ENCODE measurements at places on chromosomes 7 and 10. TPM values are rescaled to one million over a fixed set of nuclear protein-coding genes. Genes with fewer than 3 reads are reported as not detected.

DNA sequence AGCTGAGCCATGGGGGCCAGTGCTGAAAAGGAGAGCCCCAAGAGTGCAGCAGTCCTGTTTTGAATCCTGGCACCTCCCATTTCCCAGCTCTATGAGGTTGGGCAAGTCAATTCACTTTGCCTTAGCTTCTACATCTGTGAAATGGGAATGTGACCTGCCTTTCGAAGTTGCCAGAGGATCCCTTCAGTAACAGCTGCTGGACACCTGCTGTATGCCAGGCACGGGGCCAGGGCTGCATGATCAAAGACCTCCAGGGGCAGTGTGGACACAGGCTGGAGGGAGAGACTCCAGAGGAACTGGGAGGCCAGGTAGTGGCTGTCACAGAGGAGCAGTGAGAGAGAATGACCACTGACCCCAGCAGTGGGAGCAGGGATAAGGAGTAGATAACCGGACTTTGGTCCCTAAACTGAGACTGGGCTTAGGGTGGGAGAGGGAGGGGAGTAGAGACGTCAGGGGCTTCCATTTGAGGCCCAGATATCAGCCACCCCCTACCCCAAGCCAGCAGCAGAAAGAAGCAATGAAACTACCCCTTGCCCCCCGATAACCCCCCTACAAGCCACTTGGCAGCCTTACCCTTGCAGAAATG lies 45.2 kb downstream of the SRRM3 start:
- no peak overlapping the region for H3K4me3 ChIP-seq
- no peaks in the 10 kb centered on the region for H3K36me3 ChIP-seq
- no peaks in the 10 kb centered on the region for H3K4me1 ChIP-seq
- no peak for DNase-seq
- H3K27ac ChIP-seq, result no peak overlapping the region

GRCh38 chr7:122018032-122018431 lies 126.0 kb downstream of the AASS start:
- H3K4me1 ChIP-seq, result no peaks in the 10 kb centered on the region
- no peaks in the 10 kb centered on the region for H3K36me3 ChIP-seq
- H3K4me3 ChIP-seq, result no peak overlapping the region

DNA sequence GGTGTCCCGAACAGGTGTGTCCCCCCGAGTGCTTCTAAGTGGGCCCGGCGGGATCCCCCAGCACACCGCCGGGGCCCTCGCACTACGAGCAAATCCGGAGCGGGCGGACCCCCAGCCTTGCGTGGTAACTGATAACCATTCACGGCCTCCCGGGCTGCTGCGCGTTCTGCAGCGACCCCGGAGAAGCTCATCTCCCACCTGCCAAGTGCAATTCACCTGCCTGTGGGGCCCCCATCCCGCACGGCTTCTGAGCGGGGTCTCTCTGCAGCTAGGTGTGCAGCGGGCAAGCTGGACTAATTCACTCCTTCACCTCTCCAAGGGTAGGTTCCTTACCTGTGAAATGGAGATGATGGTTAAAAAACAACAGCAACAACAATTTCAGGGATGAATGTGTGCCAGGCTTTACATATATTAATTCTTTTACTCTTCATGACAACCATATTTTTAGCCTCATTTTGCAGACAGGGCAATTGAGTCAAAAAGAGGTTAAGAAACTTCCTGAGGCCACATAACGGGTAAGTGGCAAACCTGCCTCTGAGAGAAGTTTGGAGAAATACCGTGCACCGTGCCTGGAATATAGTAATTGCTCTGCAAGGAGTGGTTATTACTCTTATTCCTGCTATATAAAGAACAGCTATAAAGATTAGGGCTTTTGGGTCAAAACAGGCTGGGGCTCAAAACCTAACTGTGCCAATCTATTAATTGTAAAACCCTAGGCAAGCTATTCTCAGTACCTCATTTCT lies 652 bp upstream of the PODXL start:
- peak overlapping the region; percentile 69 for H3K4me3 ChIP-seq
- no peaks in the 10 kb centered on the region for H3K36me3 ChIP-seq
- H3K4me1 ChIP-seq, result peaks cover 29% of the 10 kb centered on the region
- H3K27ac ChIP-seq, result peak overlapping the region; percentile 61

- no peaks in the 10 kb centered on the region for H3K4me1 ChIP-seq
- no peaks in the 10 kb centered on the region for H3K36me3 ChIP-seq
- no peak overlapping the region for H3K4me3 ChIP-seq
- no peak for DNase-seq
These were observed 28.5 kb downstream of the NRCAM start for GRCh38 chr7:108427766-108428165.

GRCh38 chr7:12415072-12415471 lies 11.4 kb upstream of the VWDE start:
- no peak overlapping the region for H3K4me3 ChIP-seq
- H3K4me1 ChIP-seq, result no peaks in the 10 kb centered on the region
- no peaks in the 10 kb centered on the region for H3K36me3 ChIP-seq
- H3K27me3 ChIP-seq, result no peaks in the 10 kb centered on the region

- H3K27ac ChIP-seq, result peak overlapping the region; percentile 100
- DNase-seq, result no peak
- H3K4me3 ChIP-seq, result no peak overlapping the region
- H3K27me3 ChIP-seq, result no peaks in the 10 kb centered on the region
- H3K4me1 ChIP-seq, result peaks cover 72% of the 10 kb centered on the region
These were observed 128.5 kb downstream of the TACC2 start for GRCh38 chr10:122117475-122117874.

GRCh38 chr7:135956393-135956792 lies 20.8 kb downstream of the MTPN start:
- no peak overlapping the region for H3K27ac ChIP-seq
- H3K4me3 ChIP-seq, result no peak overlapping the region
- no peaks in the 10 kb centered on the region for H3K36me3 ChIP-seq
- no peak for DNase-seq
- no peaks in the 10 kb centered on the region for H3K27me3 ChIP-seq

The AZGP1 gene
- total RNA-seq, result 2.5 TPM

DNA sequence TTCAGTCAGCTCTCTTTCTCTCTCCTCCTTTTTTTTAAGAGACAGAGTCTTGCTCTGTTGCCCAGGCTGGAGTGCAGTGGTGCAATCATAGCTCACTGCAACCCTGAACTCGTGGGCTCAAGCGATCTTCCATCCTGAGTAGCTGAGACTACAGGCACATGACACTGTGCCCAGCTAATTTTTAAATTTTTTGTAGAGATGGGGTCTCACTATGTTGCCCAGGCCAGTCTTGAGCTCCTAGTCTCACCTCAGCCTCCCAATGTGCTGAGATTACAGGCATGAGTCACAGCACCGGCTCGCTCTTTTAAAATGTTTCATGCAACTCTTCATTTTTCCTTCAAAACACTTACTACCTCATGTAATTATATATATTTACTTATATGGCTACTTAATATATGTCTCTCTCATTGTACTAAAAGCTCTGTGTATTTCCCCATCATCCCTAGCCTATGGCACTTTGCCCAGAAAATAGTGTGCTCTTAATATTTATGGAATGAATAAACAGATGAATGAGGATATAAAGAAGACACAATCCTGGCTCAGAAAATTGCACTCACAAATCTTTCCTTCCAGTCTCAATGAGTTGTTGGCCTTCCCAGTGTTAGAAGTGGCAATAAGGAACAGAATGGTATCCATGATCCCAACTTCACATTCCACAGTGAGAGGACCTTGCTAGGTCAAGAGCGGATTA lies 33.9 kb downstream of the EBLN1 start:
- no peak overlapping the region for H3K4me3 ChIP-seq
- no peaks in the 10 kb centered on the region for H3K36me3 ChIP-seq
- no peak for DNase-seq
- H3K4me1 ChIP-seq, result peaks cover 13% of the 10 kb centered on the region

- no peaks in the 10 kb centered on the region for H3K27me3 ChIP-seq
- peak overlapping the region; percentile 95 for H3K27ac ChIP-seq
- no peaks in the 10 kb centered on the region for H3K36me3 ChIP-seq
- peaks cover 37% of the 10 kb centered on the region for H3K4me1 ChIP-seq
- no peak for DNase-seq
These were observed 24.3 kb upstream of the ITGB1 start for GRCh38 chr10:32982293-32982709.

GRCh38 chr10:72702868-72703581 lies 11.1 kb downstream of the MCU start:
- H3K4me3 ChIP-seq, result no peak overlapping the region
- H3K27ac ChIP-seq, result no peak overlapping the region
- DNase-seq, result no peak
- H3K36me3 ChIP-seq, result no peaks in the 10 kb centered on the region

- no peak overlapping the region for H3K27ac ChIP-seq
- H3K36me3 ChIP-seq, result no peaks in the 10 kb centered on the region
- no peak overlapping the region for H3K4me3 ChIP-seq
- DNase-seq, result no peak
- peaks cover 16% of the 10 kb centered on the region for H3K27me3 ChIP-seq
- H3K4me1 ChIP-seq, result no peaks in the 10 kb centered on the region
These were observed 62.5 kb downstream of the TMEM130 start for GRCh38 chr7:98807068-98808048.

- no peak for DNase-seq
- no peak overlapping the region for H3K27ac ChIP-seq
- H3K27me3 ChIP-seq, result no peaks in the 10 kb centered on the region
These were observed 465.8 kb downstream of the ARL4A start for GRCh38 chr7:13153266-13153665.

DNA sequence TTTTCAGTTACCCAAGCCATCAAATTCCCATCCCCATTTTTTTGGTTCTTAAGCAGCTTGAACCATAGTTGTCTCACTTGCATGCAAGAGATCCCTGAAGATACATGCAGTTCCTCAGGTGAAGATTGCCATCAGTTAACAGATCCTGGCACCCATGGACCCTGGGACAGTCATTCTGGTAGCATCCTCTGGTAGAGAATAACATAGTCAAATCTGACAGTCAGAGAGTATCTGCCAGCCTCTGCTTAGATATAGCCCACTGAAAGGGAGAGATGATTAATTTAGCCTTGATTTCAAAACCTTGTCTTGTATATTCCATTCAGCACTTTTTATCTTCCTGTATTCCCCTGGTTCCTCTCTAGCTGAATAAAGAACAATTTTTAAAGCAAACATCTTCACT lies 280.4 kb downstream of the KCNMA1 start:
- no peak overlapping the region for H3K4me3 ChIP-seq
- no peak overlapping the region for H3K27ac ChIP-seq
- no peaks in the 10 kb centered on the region for H3K36me3 ChIP-seq
- no peaks in the 10 kb centered on the region for H3K27me3 ChIP-seq
- H3K4me1 ChIP-seq, result no peaks in the 10 kb centered on the region

- peaks cover 21% of the 10 kb centered on the region for H3K4me1 ChIP-seq
- no peaks in the 10 kb centered on the region for H3K36me3 ChIP-seq
- H3K27ac ChIP-seq, result no peak overlapping the region
- no peaks in the 10 kb centered on the region for H3K27me3 ChIP-seq
- no peak for DNase-seq
These were observed 76.0 kb upstream of the ARMC3 start for GRCh38 chr10:22851865-22852239.

The ARHGAP22 gene
- total RNA-seq, result 3.4 TPM

The ANKRD22 gene
- not detected for total RNA-seq

GRCh38 chr10:5466451-5467206 lies 32.7 kb downstream of the CALML5 start:
- no peaks in the 10 kb centered on the region for H3K36me3 ChIP-seq
- peak; percentile 90 for DNase-seq
- H3K4me3 ChIP-seq, result no peak overlapping the region
- H3K27ac ChIP-seq, result peak overlapping the region; percentile 75

GRCh38 chr7:98234429-98235147 lies 17.4 kb downstream of the TECPR1 start:
- peaks cover 87% of the 10 kb centered on the region for H3K36me3 ChIP-seq
- H3K4me3 ChIP-seq, result no peak overlapping the region
- DNase-seq, result no peak
- H3K4me1 ChIP-seq, result no peaks in the 10 kb centered on the region

- no peaks in the 10 kb centered on the region for H3K27me3 ChIP-seq
- peak overlapping the region; percentile 56 for H3K4me3 ChIP-seq
- DNase-seq, result no peak
- peaks cover 29% of the 10 kb centered on the region for H3K4me1 ChIP-seq
- peak overlapping the region; percentile 81 for H3K27ac ChIP-seq
These were observed 257.1 kb downstream of the CAMK1D start for GRCh38 chr10:12606461-12606860.

The AQP1 gene
- total RNA-seq, result 578 TPM

The CYP3A7 gene
- not detected for total RNA-seq

The SPDYE2B gene
- total RNA-seq, result not detected

DNA sequence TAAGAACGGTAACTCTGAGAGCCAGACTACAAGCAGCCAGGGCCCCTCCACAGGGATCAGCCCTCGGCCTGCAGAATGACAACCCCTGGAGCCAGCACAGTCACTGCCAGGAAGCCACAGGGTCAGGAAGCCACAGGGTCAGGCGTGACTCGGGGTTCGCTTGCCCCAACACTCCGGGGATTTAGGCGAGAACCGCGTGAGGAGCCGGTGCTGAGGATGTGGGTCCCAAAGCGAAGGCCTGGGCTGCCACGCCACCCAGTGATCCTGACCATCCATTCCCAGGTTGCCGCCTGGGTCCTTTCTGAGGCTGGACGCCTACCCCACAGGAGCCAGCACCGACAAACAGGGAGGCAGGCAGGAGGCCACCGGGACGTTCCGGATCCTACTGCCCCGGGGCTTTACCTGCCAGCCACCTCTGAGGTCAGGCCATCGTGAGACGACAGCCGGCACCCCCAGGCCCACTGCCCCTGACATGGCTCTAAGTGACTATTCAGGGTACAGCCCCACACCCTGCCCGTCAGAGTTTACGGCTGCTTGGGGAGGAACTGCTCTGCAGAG lies 228.6 kb downstream of the ELFN1 start:
- H3K27me3 ChIP-seq, result no peaks in the 10 kb centered on the region
- H3K36me3 ChIP-seq, result no peaks in the 10 kb centered on the region
- no peak overlapping the region for H3K4me3 ChIP-seq
- peaks cover 10% of the 10 kb centered on the region for H3K4me1 ChIP-seq
- H3K27ac ChIP-seq, result no peak overlapping the region

DNA sequence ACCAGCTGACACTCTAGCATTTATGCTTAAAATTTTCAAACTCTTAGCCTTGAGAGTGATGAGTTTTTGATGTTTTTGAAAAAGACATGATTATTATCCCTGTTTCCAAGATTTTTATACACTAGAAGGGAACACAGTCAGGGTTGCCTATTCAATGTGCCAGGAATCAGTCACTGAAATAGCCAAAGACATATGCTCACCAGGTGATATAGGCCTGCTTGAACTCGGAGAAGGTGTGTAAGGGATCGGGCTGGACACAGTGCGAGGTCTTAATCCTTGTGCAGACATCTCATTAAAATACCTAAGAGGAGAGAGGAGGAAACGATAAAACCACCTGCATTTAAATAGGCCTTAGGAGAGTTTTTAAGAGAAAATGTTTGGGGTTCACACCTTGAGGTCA lies 51.0 kb upstream of the MRLN start:
- no peak overlapping the region for H3K4me3 ChIP-seq
- no peak for DNase-seq
- H3K4me1 ChIP-seq, result no peaks in the 10 kb centered on the region
- H3K27me3 ChIP-seq, result no peaks in the 10 kb centered on the region
- peaks cover 62% of the 10 kb centered on the region for H3K36me3 ChIP-seq

GRCh38 chr10:130958981-130959751 lies 352.4 kb downstream of the TCERG1L start:
- H3K27me3 ChIP-seq, result no peaks in the 10 kb centered on the region
- H3K4me3 ChIP-seq, result no peak overlapping the region
- no peaks in the 10 kb centered on the region for H3K36me3 ChIP-seq
- H3K4me1 ChIP-seq, result no peaks in the 10 kb centered on the region
- DNase-seq, result peak; percentile 91

The NUTM2E gene
- total RNA-seq, result not detected

The CCDC7 gene
- 72.3 TPM for total RNA-seq

The STEAP1 gene
- 9.0 TPM for total RNA-seq

GRCh38 chr7:105003275-105003674 lies 10.7 kb upstream of the KMT2E start:
- H3K4me3 ChIP-seq, result peak overlapping the region; percentile 18
- no peak for DNase-seq
- H3K36me3 ChIP-seq, result no peaks in the 10 kb centered on the region

Data from esophagus muscularis mucosa (tissue), 4 donors.